Fibroblast of skin of left biceps (primary cell): ENCODE measurements at places on chromosomes 6 and 20.

DNA sequence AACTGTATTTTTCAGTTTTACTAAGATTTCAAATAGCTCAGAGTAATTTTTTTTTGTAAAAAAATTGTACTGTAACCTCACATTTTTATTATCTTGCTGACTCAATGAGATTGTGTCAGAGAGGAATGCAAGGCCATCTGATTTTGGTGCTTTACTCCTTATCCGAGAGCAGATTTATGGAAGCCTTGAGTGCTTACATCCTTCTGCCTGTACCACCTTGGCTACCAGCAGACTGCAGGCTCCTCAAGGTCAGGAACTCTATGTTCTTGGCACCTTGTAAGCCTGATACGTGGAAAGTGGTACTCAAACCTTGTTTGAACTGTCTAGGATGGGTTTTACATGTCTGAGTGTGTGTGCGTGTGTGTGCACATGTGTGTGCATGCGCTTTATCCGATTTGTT is 80.1 kb upstream of the MLIP start:
- DNase-seq, result no peak

- no peak for DNase-seq
Measured at GRCh38 chr20:62357187-62357667, 9.9 kb downstream of the LAMA5 start.

GRCh38 chr6:159646116-159646515 is 46.9 kb downstream of the SOD2 start:
- no peak for DNase-seq

DNA sequence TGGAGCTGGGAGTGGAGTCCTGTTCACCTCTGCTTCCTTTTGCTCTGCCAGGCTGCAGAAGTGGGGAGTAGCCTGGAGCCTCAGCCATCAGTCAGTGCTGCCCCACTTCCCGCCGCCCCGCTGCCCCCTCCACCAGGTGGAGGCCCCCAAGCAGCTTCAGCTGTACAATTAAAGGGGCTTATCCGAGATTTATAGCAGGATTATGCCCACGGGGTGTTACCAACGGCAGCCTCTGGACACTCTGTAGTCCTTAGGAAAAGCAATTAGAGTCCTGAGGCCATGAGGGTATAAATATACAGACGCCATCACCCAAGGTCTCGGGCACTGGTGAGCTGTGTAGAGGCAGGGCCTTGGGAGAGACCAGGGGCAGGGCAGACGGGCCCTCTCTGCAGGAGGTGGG is 55.4 kb downstream of the GRM4 start:
- no peak for DNase-seq

DNA sequence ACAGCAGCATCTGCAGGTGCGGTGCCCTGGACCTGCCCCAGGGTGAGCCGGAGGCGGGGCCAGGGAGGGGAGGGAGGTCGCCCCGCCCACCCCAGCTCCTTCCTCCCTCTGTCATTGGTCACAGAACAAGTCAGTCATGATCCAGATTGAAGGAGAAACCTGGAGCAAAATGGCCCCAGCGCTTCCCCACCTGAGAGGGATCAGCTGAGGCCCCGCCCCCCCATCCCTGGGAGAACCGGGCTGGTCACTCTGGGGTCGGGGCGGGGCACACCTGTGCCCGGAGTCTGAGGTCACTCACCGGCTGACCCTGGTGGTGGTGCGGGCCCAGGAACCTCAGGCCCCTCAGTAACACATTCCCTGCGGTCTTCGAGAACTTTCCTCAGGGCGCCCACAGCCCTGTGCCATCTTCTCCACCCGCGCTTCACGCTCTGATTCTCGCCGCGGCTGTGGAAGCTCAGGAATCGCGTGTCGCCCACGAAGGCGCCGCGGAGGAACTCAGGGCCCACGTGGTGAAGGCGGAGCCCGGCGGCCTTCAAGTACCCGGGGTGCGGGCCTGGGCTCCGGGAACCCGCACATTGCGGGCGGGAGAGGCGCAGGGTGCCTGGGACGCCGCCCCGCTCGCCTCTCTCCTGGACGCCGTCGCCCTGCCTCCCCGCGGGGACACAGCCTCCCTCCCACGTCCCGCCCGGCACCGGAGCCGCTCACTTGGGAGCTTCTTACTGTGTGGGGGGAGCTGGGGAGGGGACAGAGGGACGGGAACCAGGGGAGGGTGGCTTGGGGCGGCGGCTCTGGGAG is 36.4 kb upstream of the HLA-C start:
- no peak for DNase-seq

GRCh38 chr6:26552640-26553188 is 14.5 kb downstream of the HMGN4 start:
- DNase-seq, result no peak

- DNase-seq, result peak; percentile 66
Measured at GRCh38 chr20:2879146-2879545, 5.9 kb downstream of the PTPRA start.

- DNase-seq, result peak; percentile 89
Measured at GRCh38 chr6:45075246-45075645, 252.9 kb upstream of the RUNX2 start.

DNA sequence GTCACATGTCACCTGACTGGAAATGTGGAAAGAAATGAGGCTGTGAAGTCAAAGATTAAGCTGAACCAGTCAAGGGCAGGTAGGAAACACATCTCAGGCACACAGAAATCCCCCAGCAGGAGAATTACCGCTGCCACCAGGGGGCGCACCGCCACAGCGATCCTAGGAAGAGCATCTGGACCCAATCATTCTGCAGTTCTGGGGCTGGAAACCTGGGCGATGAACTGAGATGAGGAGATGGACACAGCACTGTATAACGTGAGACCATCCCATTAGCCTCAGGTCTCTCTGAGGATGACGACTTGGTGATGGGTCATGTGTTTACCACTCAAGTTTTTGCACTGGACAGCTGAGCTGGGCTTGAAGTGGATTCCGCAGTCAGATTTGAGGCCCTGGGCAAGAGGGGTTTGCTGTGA is 6.5 kb upstream of the SLC24A3 start:
- peak; percentile 6 for DNase-seq

GRCh38 chr20:22403022-22403631 is 181.2 kb downstream of the FOXA2 start:
- DNase-seq, result no peak

- no peak for DNase-seq
Measured at GRCh38 chr20:43917380-43917779, 2.7 kb downstream of the TOX2 start.

- no peak for DNase-seq
Measured at GRCh38 chr6:105641504-105641903, 238.6 kb upstream of the PREP start.

- no peak for DNase-seq
Measured at GRCh38 chr6:48584846-48585245, 473.8 kb upstream of the PTCHD4 start.

DNA sequence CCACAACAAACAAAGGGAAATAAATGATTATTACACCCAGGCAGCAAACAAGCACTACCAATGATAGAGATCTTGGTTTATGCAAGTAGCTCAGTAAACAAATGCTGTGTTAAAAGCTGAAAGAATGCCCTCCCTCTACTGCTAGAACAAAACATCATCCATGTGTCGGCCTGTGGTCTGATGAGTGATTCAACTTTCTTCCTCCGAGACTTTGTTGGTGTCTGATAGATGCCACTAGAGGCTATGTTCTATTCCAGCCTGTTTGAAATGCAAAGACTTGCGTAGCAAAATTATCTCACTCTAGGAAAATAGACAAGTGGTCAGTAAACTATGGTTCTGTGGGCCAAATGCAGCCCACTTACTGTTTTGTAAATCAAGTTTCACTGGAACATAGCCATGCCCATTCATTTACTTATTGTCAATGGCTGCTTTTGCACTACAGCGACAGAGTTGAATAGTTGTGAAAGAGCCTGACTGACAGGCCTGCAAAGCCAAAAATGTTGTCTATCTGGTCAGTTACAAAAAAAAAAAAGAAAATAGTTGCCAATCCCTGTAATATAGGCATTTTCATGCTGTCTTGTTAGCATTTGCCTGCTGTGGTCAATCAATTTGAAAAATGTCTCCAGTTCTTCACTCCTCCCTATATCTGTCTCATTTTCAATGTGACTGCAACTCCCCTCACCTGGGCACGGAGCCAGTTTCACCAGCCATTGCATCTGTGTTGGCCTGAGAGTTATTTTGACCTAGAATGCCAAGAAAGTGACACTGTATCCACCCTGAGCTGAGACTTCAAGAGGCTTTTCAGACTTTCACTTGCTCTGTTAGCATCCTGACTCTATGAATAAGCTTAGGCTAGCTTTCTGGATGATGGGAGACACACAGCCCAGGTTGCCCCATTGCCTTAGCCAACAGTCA is 544.6 kb upstream of the BTBD3 start:
- DNase-seq, result no peak

GRCh38 chr6:163572612-163573011 is 158.1 kb downstream of the QKI start:
- DNase-seq, result no peak

- DNase-seq, result peak; percentile 68
Measured at GRCh38 chr6:113281014-113281413, 576.1 kb upstream of the MARCKS start.

DNA sequence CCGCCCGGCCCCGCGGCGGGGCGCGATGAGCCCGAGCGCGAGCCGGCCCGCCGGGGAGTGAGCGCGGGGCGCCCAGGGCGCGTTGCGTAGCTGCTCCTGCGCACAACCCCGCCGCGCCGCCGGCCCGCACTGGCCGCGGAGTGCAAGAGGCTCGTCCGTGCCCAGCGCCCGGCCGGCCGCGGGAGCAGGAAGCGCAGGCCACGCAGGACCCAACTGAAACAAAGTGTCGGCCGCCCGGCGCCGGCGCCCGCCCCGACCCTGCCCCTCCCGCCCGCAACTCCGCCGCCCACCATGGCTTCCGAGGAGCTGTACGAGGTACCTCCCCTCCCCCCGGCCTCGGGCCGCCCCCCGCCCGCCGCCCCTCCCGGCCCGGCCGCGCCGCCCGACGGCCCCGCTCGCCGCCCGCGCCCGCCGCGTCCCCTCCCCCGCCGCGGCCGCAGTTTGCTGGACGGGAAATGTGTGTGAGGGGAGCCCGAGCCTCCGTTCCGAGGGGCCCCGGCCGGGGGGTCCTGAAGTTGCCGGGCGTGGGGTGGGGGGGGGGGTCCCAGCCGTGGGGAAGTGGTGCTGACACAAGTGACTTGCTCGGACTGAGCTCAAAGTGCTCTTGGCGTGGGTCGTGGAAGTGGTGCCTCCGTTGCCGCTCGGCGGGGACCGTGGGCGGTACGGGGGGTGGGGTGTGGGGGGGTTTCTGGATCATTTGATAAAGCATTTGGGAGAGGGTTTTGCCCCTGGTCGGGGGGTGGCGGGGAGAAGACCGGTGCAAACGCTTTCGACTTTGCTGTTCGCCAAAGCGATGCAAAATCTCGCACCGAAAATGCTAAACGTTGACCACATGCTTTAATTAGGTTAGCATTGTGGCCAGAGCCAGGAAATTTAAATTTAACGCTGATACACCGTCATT is 539 bp downstream of the CDYL start:
- DNase-seq, result no peak

DNA sequence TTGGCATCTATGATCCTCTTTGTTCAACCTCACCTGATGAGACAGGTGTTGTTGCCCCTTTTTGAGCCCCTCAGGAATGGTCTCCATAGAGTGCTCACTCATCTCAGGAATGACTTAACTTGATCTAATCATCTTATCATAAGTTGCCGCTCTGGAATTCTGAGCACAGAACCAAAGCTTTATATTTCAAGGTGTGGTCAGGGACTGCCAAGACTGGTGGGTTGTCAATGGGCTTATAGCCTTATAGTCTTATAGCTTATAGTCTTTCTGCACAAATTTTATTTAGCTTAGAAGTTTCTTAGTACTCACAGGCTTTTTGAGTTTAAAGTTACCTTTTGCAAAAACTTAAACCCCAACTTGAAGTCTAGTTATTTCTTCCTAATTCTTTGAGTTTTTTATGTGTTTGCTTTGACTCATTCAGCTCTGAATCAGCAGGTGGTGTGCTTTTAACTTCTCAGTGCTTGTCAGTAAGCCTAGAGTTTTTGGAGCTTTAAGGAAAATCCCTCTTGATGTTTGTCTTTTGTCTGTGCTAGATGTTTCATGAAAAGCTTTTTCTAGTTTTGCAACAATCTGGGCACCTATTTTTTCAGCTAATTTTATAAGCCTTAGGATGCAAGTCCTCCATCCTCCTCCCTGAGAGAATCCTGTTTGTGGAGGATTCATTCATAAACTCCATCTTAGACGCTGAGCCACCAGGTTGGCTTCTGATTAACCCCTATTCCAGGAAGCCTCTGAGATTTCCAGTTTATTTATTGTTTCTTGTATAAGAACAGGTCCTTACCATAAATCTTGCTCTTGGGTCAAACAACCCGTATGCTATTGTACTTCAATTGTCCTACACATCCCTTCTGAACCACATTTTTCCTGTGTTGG is 72.3 kb upstream of the SSTR4 start:
- DNase-seq, result no peak

- peak; percentile 42 for DNase-seq
Measured at GRCh38 chr6:47083586-47084047, 41.5 kb upstream of the ADGRF1 start.

GRCh38 chr6:158468666-158469065 is 91.2 kb upstream of the TMEM181 start:
- DNase-seq, result no peak
